Panc1 (cell line): ENCODE measurements at places on chromosomes 5 and 9. TPM values are rescaled to one million over a fixed set of nuclear protein-coding genes. Genes with fewer than 3 reads are reported as not detected.

The C9orf43 gene
- total RNA-seq = 1.2 TPM

The ENTPD8 gene
- total RNA-seq = 3.9 TPM

GRCh38 chr5:144103611-144104485, 66.6 kb downstream of the YIPF5 start:
- H3K27me3 ChIP-seq = no peaks in the 10 kb centered on the region
- H3K4me3 ChIP-seq = no peak overlapping the region
- no peaks in the 10 kb centered on the region for H3K36me3 ChIP-seq
- DNase-seq = no peak
- no peaks in the 10 kb centered on the region for H3K4me1 ChIP-seq

The ZSWIM6 gene
- total RNA-seq = 10.8 TPM

The LSM11 gene
- total RNA-seq = 1.6 TPM

DNA sequence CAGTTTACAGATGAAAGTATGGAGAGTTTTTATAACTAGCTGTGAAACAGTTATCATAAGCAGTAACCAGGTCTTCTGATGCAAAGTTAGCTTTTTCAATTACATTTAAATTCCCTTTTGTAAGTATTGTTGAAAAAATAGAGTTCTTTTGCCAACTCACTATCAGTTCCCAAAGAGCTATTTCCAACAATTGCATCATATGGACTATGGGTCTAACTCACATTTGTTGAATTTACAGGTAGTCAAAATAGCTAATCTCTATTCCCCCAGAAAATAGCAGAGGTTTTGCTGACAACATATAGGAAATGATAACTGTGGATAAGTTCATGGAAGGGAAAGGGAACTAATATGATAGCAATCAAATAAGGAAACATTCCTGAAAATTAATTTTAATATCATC, 1.4 kb downstream of the SPINK1 start:
- H3K4me3 ChIP-seq = no peak overlapping the region
- H3K36me3 ChIP-seq = no peaks in the 10 kb centered on the region

The CCDC192 gene
- not detected for total RNA-seq

DNA sequence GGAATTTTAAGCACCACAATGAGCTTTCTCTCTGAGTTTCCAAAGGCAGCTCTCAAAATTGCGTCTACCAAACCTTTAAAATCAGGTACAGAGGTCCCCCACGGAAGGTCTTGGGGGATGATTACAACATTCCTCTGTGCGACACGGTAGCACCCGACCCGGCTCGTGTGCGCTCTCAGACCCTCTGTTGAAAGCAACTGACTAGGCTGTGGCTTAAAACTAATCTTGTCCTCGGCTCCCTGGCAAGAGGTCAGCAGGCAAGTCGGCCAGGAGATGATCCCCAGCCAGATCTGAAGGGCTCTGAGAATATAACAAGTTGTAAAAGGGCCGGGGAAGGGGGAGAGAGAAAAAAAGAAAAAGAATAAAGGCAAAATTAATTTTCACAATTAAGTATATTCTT, 92.6 kb upstream of the LMX1B start:
- DNase-seq = no peak
- no peak overlapping the region for H3K4me3 ChIP-seq
- no peaks in the 10 kb centered on the region; the same call in 1 of the 2 replicates for H3K4me1 ChIP-seq

DNA sequence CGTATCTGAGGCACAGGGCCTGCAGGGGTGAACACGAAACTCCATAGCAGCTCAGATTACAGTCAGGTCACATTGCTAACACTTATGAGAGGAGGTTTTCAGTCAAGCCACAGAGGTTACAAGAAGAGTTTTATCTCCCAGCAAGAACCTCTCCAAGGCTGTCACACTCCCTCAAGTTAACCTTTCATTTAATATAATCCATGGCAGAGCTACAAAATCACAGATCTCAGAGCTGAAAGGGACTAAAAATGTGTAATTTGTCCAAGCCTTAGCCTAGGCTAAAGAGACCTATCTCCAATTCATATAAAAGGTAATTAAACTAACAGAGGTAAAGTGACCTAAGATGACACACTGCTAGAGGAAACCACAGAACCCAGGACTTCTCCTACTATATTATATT, 57.2 kb downstream of the MLANA start:
- H3K27ac ChIP-seq = no peak overlapping the region
- H3K4me3 ChIP-seq = no peak overlapping the region
- no peaks in the 10 kb centered on the region for H3K36me3 ChIP-seq
- H3K4me1 ChIP-seq = no peaks in the 10 kb centered on the region; the same call in 1 of the 2 replicates

- no peaks in the 10 kb centered on the region for H3K36me3 ChIP-seq
- peak; percentile 43 for DNase-seq
- H3K4me1 ChIP-seq = no peaks in the 10 kb centered on the region; the same call in 1 of the 2 replicates
- no peaks in the 10 kb centered on the region for H3K27me3 ChIP-seq
Observed at GRCh38 chr5:112735702-112736101, 2.0 kb upstream of the APC start.

DNA sequence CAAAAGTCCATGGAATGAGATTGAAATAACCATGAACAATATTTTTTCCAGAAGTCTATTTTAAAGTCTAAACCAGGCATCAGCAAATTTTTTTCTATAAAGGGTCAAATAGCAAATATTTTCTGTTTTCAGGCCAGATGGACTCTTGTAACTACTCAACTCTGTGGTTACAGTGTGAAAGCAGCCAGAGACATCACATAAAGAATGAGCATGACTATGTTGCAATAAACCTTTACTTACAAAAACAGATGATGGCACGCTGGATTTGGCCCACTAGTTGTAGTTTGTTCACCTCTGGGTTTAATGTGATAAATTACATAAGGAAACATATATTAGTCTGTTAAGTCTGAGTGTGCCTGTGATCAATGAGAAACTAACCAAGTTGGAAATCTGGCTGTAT, 319.2 kb downstream of the TRPM3 start:
- H3K27me3 ChIP-seq = no peaks in the 10 kb centered on the region
- no peaks in the 10 kb centered on the region for H3K36me3 ChIP-seq
- no peak overlapping the region for H3K4me3 ChIP-seq
- DNase-seq = no peak
- H3K27ac ChIP-seq = no peak overlapping the region

The PCDHB11 gene
- 1.6 TPM for total RNA-seq

DNA sequence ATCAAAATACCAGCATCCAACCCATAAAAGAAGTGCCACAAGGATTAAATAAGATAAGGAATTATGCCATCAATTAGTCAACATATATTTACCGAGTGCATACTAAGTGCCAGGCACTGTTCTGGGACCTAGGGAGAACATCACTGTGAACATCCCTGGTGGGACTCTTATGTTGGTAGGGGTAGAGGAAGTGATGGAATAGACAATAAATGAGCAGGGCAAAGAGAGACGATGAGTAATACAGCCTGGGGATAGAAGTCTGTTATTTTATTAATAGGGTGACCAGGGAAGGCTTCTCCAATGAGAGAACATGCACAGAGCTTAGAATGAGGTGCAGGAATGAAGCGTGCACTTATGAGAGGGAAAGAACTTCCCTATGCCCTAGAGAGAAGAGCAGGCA, 47.4 kb upstream of the VLDLR start:
- no peak for DNase-seq
- no peaks in the 10 kb centered on the region for H3K27me3 ChIP-seq

The CEMIP2 gene
- total RNA-seq = 14.8 TPM

DNA sequence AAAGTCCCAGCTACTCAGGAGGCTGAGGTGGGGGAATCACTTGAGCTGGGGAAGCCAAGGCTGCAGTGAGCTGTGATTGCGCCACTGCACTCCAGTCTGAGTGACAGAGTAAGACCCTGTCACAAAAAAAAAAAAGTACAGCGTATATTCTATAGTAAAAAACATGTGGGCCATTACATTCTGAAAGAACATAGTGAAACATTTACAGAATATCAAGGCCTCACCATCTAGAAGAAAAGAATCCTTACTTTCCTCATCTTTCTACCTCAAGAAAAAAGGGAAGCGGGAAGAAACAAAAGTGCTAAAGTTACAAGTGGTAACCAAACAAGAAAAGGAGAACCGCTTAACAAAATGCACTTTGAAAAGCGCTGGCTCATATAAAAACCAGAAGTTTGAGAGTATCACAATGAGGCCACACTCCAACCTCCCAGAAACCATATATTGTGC, 5.7 kb upstream of the SYK start:
- H3K4me1 ChIP-seq = no peaks in the 10 kb centered on the region
- peaks cover 2% of the 10 kb centered on the region; the same call in 1 of the 2 replicates for H3K27me3 ChIP-seq
- H3K27ac ChIP-seq = no peak overlapping the region
- H3K36me3 ChIP-seq = no peaks in the 10 kb centered on the region
- no peak for DNase-seq

DNA sequence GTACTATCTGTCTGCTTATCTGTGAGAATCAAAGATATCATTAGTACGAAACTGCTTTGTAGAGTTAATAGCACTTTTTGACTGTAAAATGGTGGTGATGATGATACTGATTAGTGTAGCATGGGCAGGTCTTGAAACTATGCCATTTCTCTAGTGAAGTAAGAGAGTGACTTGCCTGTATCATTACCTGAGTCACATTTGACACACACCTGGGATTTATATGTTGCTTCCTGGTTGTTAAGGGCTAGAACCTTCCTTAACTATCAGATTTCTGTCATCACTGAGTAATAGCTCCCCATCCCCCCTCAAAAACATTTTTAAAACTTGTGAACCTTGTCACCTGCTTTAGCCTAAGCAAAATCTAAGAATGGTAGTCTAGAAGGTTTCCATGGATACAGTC, 135.6 kb upstream of the RORB start:
- DNase-seq = no peak
- no peaks in the 10 kb centered on the region for H3K36me3 ChIP-seq
- H3K4me3 ChIP-seq = no peak overlapping the region
- no peaks in the 10 kb centered on the region for H3K27me3 ChIP-seq
- H3K4me1 ChIP-seq = no peaks in the 10 kb centered on the region
